Stimulated activated CD8-positive, alpha-beta memory T cell treated with anti-CD3 and anti-CD28 coated beads, Interleukin-2, amount 100 ng/mL, for 48 hours (primary cell): ENCODE measurements at places on chromosomes 11 and 22.

- DNase-seq: no peak
Observed at GRCh38 chr11:128796270-128796669, 70.8 kb downstream of the KCNJ1 start.

- no peak for DNase-seq
Observed at GRCh38 chr11:65709661-65710060, 2.4 kb upstream of the KAT5 start.

DNA sequence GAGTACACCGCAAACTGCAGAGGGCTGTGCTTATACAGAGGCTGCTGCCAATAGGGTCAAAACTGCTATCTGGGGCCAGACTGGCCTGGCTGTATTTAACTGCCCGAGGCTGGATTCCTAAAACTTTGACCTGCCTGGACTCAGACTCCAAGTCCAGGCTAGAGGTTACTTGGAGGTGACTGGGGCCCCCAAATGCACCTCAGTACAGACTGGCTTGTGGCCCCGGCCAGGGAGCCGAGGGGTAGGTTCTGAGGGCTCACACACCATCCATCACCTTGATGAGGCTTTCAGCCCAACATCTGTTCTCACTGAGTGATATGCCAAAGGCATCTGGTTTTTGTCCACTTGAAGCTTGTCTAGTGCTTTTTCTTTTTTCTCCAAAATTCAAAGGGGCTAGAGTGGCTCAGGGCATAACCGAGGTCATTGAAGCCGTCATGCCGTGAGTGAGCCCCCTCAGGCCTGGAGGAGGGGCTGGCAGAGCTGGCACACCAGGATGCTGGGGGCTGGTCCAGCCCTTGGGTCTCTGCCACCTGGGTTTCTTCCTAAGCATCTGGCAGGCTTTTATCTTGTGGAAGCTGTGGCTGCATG lies 52.4 kb upstream of the TTLL12 start:
- no peak for DNase-seq

- DNase-seq: no peak
Observed at GRCh38 chr11:100561323-100561722, 125.8 kb upstream of the ARHGAP42 start.

- no peak for DNase-seq
Observed at GRCh38 chr11:119832202-119832935, 103.4 kb upstream of the NECTIN1 start.

GRCh38 chr11:44382656-44383240 lies 72.8 kb upstream of the ALX4 start:
- DNase-seq: no peak

DNA sequence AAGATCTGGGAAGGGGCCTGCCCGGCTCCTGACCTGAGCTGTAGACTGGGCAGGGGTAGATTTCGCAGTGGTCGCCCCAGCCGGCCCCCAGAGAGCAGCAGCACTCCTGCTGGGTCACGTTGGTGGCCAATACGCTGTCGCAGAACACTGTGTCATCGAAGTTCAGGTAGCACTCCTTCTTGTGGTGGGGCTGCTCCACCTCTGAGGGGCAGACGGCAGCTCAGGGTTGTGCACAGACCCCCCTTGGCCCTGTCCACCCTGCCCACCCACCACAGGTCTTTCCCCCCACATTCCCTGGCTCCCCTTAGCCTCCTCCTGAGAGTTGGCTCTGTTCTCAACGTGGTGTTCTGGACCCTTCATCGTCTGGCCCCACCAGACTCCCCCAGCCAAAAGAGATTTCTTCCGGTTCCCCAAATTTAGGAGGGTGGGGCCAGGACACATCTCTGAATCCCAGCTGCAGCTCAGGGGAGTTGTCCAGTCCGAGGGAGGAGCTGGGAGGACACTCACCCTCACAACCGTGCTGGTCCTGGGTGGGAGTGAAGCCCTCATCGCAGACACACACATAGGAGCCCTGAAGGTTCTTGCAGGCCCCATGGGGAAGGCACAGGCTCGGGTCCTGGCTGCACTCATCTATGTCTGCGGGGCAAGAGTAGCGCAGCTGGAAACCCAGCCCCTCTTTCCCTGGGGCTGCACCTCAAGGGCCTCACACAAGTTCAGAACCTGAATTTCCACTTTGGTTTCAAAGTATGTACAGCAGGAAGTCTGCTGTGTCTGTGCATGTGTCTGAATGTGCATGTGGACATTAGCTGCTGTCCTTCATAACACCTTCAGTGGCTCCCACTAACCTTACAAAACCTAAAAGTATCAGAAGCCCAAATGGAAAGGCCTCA lies 16.5 kb downstream of the SCYL1 start:
- DNase-seq: no peak

- DNase-seq: no peak
Observed at GRCh38 chr11:99069856-99070444, 49.2 kb downstream of the CNTN5 start.
